ENCODE measurements at places on chromosomes 6 and 20.

DNA sequence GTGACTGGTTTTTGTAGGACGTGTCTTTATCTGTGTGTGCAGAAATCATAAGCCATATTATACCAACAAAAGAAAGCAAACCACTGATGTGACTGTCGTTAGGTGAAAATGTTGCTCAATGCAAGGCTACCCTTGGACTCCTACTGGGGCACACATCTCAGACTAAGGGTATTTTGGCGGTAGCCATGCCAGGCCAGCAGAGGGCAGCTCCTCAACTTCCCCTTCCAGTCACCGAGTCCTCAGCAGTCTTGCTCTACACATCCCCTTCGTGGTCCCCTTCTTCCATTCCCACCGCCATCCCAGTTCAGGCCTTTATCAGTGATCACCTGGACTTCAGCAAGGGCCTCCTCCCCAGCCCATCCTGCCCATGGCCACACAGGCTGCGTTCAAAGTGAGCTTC is 113.7 kb upstream of the GGTLC1 start:
- DNase-seq: no peak

DNA sequence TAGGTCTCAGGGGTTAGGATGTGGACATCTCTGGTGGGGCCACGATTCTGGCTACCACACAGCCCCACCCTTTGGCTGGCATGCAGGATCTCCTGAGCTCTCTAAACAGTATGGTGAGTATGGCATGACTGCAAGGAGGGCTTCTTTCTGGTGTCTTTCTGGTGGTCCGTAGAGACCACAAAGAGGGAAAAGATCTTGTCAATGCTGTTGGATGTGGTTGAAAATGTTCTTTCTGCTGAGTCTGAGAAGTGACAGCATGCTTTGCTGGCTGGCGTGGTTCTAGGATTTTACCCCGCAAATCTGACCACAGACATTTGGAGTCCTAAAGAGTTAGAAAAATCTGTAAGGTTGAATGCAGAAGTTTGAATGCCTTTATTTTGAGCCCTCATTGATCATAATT is 474.9 kb upstream of the CHD6 start:
- no peak for DNase-seq

DNA sequence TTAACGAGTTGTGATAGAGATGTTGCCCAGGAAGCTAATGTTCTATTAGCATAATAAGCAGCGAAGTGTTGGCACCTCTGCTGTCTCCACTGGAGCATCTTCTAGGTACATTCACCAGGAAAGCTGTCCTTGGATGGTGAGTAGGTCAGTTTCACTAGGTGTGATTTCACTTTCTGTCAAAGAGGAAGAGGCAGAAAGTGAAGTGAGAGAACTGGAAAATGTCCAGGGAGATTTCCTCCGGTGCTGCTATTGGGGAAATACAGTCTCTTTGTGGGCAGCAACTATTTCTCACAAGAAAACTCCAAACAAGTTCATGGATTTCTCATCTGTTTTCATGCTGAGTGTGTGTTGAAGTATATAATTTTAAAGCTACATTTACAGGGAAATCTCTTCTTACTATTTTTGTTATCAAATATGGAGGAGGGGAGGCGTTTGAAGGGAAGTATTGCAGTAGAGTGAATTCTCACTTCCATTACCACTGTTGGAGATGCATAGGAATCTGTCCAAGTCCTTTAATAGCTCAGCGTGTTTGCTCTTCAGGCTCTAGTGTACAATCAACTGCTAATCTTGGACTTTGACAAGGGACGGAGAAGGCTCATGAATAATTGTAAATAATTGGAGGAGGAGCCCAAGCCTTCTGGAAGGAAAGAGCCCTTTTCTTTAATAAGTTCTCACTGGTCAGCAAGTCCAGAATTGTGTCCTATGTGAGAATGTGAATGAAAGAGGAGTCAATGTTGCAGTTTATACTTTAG is 16.1 kb upstream of the TSBP1 start:
- DNase-seq: no peak

- DNase-seq: no peak
Measured at GRCh38 chr6:33197431-33198048, 2.9 kb downstream of the RXRB start.

DNA sequence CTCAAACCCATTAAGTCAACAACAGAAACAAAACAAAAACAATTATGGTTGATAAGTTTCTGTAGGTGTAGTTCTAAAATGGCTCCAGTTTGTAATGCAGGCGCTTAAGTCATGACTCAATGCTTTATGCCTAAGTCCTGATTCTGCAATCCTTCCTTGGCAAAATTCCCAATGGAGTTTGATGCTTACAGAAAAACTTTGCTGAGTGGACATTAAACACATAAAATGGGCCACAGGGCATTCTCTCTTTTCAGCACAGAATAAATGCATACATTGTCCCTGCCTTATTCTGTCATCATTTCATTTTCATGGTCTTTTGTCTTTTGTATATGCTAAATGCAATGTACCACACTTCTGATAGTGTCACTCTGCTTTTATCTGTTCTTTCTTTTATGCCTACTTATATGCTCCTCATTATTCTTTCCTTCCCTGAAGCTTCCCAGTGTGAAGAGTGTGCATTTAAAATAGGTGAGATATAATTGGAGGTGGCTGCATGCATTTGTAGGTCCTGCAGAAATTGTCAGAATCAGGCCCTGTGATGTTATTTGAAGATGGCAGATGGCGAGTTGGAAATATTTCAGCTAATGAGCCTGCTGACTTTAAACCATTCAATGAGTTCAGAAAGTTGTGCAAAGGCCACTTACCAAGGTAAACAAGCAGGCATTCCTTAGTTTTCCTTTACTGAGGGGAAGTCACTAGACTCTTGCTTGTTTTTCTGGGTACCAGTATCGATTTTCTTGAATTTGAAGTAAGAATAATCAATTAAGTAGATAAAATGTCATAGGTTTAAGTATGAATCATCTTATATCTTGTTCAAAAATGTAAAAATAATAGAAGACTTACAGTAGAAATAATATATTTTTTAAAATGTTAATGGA is 313.1 kb downstream of the TRDN start:
- no peak for DNase-seq

GRCh38 chr6:39035681-39036080 is 12.9 kb upstream of the GLP1R start:
- no peak for DNase-seq
